Psoas muscle (tissue), 8 donors: ENCODE measurements at places on chromosomes 6 and 20. TPM values are rescaled to one million over a fixed set of nuclear protein-coding genes. Genes with fewer than 3 reads are reported as not detected.

- DNase-seq, result no peak
These were observed 66.9 kb downstream of the SYNJ2 start for GRCh38 chr6:158048589-158048988.

Gene CDH4
- total RNA-seq, result 0.55 TPM

DNA sequence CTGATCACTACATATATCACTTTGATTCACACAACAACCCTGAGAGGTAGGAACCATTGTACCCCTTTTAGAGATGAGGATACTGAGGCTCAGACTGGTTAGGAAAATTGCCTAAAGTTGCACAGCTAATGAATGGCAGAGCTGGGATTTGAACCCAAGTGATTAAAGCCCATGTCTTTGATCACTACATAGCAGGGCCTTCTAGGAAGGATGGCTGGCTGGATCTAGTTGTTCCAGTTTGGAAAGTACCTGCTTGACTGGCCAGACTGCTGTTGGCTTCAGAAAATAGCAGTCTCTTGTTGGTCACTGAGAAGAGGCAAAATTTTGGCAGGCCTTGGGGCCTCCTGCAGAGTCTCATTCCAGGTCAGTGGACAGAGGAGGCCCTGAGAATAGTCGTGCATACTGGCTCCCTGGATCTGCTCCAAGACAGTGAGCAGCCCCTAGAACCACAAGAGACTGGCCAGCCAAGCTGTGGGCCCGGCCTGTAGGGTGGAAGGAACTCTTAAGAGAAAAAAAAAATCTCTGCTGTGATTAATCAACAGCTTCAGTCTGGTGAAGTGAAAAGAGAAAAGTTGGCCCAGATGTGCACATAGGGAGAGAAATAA, 17.5 kb downstream of the PPARD start:
- no peak for DNase-seq

GRCh38 chr20:33554914-33555420, 65.1 kb downstream of the CBFA2T2 start:
- no peak for DNase-seq

Gene RAET1L
- total RNA-seq, result not detected

- DNase-seq, result peak; percentile 68
These were observed 684 bp downstream of the ZNFX1 start for GRCh38 chr20:49276961-49277785.

DNA sequence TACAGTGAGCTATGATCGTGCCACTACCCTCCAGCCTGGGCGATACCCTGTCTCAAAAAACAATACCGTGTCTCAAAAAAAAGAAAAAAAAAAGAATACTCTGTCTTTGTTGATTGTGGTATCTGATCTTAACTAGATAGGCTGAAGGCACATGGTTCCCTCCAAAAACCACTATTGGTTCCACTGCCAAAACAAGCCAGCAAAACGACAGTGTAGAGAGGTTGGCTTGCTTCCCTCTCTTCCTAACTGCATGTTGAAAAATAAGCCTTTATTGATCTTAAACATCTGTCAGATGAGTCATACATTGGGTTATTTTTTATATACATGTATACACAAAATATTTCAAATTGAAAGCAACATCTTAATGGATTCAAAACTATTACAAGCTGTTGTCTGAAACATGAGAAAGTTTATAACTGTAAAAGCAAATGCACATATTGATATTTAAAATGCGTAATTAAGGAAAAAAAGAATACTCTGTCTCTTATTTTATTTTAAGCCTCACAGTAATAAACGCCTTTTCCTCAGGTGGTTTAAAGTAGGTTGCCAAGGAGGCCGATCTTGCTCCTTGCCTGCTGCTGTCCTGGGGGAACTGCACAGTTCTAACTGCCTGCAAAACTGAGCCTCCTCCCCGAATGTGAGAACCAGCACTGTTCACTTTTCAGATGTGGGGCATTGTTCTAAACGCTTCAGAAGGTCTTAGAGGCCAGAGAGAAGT, 7.0 kb upstream of the NINL start:
- no peak for DNase-seq

Gene CST7
- total RNA-seq, result 1.0 TPM

- DNase-seq, result no peak
These were observed 76.7 kb upstream of the FABP7 start for GRCh38 chr6:122702841-122703240.

GRCh38 chr6:6509284-6509683, 79.2 kb upstream of the LY86 start:
- no peak for DNase-seq

DNA sequence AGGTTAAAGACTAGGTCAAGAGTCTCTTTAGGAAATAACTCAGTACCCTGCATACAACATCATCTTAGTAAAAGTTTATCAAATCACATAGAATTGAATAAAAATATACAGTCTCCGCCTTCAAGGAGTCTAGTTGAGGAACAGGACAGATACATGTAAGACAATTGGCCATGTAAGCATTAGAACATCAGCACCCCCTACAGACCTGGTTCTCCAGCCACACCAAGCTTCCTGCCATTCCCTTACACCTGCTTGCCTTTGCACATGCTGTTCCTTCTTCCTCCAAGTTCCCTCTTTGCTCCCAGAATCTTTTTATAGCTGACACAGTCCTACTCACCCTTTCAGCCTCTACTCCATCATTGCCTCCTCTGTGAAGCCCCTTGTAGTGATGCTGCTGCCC, 187.8 kb upstream of the LRFN2 start:
- DNase-seq, result no peak

DNA sequence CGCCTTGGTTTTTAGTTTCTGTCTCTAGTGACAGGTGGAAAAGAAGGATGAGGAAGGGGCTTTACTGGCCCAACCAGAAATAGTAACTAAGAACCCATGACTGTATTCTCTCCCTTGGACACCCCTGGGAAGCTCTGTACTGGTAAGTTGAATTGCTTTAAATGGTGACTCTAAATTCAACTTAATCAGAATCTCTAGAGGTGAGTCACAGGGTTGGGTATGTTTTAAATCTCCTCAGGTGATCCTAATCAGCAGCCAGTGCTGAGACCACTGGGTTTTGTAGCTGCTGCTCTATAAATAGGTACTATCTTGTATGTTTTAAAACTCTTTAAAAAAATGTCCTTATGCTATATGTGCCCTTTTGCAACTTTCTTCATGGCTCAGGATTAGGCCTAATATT, 314.0 kb upstream of the ECI2 start:
- no peak for DNase-seq

DNA sequence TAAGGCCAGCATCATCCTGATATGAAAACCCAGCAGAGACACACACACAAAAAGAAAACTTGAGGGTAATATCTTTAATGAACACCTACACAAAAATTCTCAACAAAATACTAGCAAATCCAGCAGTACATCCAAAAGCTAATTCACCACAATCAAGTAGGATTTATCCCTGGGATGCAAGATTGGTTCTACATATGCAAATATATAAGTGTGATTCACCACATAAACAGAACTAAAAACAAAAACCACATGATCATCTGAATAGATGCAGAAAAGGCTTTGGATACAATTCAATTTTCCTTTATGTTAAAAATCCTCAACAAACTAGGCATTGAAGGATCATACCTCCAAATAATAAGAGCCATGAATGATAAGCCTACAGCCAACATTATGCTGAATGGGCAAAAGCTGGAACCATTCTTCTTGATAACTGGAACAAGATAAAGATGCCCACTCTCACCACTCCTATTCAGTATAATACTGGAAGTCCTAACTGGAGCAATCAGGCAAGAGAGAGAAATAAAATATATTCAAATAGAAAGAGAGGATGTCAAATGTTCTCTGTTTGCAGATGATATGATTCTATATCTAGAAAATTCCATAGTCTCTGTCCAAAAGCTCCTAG, 33.9 kb upstream of the CLVS2 start:
- no peak for DNase-seq

Gene RNF182
- not detected for total RNA-seq

DNA sequence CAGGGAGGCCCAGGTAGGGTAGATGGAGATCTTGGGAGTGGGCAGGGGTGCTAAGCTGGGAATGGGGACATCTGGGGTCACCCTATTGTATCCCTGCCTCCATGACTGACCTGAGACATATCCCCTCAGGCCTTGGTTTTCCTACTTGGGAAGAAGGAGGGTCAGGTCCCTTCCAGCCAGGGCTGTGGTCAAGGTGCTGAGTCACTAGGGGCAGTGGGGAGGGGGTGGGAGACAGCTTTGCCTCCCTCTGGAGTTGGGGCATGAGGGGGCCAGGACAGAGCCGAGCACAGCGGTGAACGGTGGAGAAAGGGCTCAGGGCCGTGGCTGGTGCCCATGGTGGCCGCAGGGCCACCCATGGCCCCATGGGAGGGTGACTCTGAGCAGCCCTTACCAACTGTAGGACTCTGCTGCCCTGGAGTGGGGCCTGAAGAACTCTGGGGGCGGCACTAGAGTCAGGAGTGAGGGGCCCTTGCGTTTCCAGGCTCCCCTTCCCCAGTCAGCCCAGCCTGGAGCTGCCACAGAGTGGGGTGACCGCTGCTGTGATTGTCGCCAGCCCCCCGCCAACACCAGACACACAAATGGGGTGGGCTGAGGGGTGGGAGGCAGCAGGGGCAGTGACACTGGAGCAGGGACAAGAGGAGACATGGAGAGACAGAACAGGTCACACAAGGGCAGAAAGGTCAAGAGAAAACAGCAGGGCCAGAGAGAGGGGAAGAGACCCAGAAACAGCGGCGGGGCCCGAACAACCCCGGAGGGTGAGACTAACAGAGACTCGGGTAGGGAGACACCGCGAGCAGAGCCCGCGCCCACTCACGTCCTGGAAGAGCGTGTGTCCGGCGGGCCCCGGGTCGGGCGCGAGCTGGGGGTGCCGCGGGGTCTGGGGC, 576 bp downstream of the NECAB3 start:
- DNase-seq, result peak; percentile 57

Gene OXT
- total RNA-seq, result not detected

GRCh38 chr6:111183702-111184517, 96.6 kb downstream of the SLC16A10 start:
- no peak for DNase-seq

Gene PRKN
- 11.3 TPM for total RNA-seq

DNA sequence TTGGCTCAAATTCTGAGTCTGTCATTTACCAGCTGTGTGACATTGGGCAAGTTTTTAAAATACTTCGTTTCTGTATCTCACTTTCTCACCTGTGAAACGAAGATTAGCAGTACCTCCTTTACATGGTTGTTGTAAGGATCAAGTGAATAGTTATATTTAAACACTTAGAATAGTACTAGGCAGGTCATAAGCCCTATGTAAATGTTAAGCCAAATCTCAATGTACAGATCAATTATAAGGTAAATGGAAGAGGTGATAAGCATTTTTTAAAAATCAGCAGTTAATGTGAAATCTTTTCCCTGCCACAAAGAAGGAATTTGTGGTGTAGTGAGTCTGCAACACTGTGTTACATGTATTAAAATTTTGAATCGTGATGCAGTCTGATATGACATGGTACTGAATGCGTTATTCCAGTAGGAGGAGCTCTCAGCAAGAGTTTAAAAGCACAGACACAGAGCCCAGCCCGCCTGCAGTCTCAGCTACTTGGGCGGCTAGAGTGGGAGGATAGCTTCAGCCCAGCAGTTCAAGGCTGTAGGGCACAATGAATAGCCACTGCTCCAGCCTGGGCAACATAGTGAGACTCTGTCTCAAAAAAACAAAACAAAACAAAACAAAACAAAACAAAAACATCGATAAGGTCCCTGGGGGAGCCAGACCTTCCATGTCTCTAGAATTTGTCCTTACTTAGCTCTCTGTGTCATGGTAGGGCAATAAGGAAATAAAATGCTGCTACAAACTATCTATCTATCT, 46.0 kb downstream of the GTF2H5 start:
- peak; percentile 46 for DNase-seq

Gene HCRTR2
- total RNA-seq, result not detected

GRCh38 chr6:13863699-13864155, 49.4 kb upstream of the MCUR1 start:
- no peak for DNase-seq

- DNase-seq, result no peak
These were observed 25.2 kb downstream of the TRIM38 start for GRCh38 chr6:25987845-25988244.

DNA sequence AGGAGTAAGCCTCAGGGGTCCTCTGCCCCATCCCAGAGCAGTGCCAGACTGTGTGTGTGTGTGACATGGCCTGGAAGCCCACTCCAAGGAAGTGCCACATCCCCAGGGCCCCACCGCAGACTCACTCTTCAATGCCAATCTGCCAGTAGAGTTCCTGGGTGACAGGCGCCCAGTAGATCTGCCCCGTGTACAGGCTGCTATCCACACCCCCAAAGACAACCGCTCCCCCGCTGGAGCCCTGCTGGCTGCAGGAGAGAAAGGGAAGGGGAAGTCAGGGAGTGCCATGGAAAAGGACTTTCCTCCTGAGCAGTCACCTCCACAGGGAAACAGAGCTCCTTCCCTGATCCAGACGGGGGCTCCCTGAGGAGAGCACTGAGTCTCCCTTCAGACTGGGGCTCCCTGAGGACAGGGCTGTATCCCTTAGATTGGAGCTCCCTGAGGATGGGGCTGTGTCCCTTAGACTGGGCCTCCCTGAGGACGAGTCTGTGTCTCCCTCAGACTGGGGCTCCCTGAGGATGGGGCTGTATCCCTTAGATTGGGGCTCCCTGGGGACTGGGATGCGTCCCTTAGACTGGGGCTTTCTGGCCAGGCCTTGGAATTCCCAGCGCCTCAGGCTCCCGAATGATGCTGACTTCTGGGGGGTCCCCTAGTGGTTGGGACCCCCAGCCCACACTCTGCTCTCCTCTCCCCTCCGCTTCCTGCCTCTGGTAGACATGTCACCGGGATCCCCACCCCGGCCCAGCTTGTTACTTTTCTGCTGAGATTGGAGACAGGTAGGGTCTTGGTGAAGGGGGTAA, 5.2 kb upstream of the TFEB start:
- DNase-seq, result peak; percentile 50

Gene EDN1
- total RNA-seq, result 2.0 TPM

DNA sequence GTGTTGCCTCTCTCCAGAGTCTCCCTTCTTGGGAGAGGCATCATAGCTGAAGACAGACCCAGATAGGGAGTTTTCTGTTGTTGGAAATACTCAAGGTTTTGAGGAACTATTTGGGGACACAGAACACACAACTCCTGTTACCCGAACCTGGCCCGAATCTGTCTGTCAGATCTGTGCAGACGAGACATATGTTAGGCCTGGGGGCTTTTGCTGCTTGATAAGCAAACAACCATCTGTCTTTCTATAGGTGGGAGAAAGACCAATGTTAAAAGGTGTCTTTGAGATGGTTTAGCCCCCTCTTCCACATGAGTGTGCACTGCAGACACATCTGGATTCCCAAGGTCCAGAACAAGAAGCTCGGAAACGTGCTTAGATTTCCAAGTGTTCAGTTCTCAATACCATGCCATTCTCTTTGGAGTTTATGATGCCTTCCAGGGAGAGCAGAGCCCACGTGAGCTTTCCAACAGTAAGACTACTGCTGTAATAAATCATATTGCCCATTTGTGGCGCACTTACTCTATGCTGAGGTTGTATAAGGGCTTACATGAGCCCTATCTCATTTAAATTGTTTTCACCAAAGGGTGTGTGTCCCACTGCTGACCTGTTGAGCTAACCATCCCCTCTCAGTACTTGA, 3.8 kb upstream of the STX16 start:
- DNase-seq, result no peak

DNA sequence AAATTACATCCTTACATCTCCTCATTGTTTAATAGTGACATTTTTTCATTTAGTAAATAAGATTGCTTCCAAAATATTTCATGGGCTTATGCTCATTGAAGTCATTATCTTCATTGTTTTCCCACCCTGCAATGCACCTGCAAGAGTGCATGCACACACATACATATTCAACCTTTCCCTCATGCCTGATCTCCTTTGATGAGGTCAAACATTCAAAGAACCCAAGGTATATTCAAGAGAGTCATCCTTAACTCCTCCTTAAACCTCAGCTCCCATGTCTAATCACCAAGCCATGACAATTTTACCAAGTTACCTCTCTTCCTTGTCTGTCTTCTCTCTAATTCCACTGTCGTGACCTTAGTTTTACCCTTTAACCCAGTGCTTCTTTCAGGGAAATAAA, 56.5 kb downstream of the HIVEP2 start:
- no peak for DNase-seq

Gene RNF39
- total RNA-seq, result not detected

Gene C6orf58
- total RNA-seq, result not detected
